ENCODE measurements at places on chromosomes 4 and X. TPM values are rescaled to one million over a fixed set of nuclear protein-coding genes. Genes with fewer than 3 reads are reported as not detected.
A peak's percentile ranks its signal among the peaks of the same experiment; 100 is the strongest.

The AFF2 gene
- total RNA-seq: not detected

The PLS3 gene
- 329 TPM for total RNA-seq

The ZCCHC18 gene
- total RNA-seq: 1.6 TPM

GRCh38 chrX:13719192-13719856, 15.1 kb downstream of the TRAPPC2 start:
- DNase-seq: no peak

- DNase-seq: no peak
These were observed 44.9 kb downstream of the TIGD4 start for GRCh38 chr4:152734699-152735050.

DNA sequence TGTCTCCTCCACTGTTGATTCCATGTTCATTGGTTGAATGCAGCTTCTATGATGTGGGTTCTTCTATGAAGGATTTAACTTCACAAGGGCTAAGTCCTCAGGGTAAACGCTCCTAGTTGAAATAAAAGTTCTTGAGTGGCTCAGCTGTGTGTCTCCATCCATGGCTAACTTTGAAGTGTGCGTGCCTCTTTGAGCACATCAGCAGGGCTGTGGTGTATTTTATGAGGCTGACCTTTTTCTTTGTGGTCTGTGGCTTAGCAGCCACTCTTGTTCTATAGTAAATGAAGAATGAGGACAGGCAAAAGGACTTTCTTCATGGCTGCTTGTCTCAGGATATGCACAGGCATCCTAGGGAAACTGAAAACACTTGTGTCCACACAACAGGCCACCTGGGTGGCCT, 88.5 kb downstream of the KIT start:
- DNase-seq: no peak

- DNase-seq: no peak
These were observed 76.2 kb downstream of the MTMR1 start for GRCh38 chrX:150769408-150769807.

DNA sequence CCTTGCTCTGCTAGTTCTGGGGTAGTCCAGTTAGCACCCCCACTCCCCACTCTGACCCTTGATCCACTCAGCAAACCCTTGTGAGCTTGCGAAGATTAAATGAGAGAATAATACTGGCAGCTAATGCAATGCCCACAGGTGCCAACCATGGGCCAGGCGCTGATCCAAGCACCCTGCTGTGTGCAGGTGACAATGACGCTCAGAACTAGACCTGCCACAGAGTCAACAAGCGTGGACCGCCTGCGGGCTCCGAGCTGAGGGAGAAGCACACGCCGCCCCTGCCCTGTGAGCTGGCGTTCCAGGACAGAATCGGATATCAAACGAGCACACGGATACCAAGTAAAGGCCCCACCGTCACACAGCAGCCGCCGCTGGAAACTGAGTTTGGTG, 129.2 kb downstream of the FAM53A start:
- no peak for DNase-seq

- DNase-seq: no peak
These were observed 46.6 kb downstream of the ANKRD17 start for GRCh38 chr4:73211968-73212367.

- DNase-seq: peak; percentile 77
These were observed 42.3 kb upstream of the SRD5A3 start for GRCh38 chr4:55303760-55304165.

DNA sequence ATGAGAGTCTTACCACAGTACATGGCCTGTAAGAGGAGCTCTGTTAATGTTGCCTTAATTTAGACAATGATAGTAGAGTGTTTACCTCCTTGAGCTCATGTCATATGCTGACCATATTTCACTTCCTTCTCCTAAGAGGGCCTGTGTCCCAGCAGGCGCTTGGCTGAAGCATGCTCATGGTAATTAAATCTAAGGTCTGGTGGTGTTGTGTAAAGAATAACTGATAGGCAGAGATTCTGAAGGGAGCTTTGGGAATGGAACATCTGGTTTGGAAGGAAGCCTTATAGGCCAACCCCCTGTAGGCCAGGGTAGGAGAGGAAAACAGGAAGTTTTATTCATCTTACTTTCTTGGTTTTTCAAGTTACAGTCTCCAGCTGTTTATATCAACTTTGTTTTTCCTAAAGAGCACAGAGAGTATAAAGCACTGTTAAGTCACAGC, 300.2 kb downstream of the USP46 start:
- DNase-seq: no peak
